ENCODE measurements at places on chromosomes 12 and 14.
A peak's percentile ranks its signal among the peaks of the same experiment; 100 is the strongest.

- no peak for DNase-seq
Observed at GRCh38 chr14:63918411-63918810, 65.6 kb downstream of the SYNE2 start.

- no peak for DNase-seq
Observed at GRCh38 chr14:34347683-34348082, 114.4 kb downstream of the SPTSSA start.

DNA sequence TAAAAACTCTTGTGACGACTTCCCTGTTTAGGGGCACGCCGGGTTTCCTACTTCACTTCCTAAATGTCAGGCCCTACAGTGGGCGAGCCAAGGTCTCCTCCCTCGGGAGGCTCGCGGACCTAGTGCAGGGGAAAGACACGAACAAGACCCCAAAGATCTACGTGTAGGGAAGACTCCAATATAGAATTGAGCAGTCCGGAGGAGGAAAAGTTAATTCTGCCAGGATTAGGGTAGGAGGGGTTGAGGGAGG lies 564 bp downstream of the ATXN3 start:
- DNase-seq = no peak

- DNase-seq = no peak
Observed at GRCh38 chr14:69580009-69580577, 5.4 kb upstream of the CCDC177 start.

GRCh38 chr12:90826036-90826435 lies 128.9 kb downstream of the CCER1 start:
- no peak for DNase-seq

- no peak for DNase-seq
Observed at GRCh38 chr14:22852940-22853767, 16.8 kb downstream of the MMP14 start.

DNA sequence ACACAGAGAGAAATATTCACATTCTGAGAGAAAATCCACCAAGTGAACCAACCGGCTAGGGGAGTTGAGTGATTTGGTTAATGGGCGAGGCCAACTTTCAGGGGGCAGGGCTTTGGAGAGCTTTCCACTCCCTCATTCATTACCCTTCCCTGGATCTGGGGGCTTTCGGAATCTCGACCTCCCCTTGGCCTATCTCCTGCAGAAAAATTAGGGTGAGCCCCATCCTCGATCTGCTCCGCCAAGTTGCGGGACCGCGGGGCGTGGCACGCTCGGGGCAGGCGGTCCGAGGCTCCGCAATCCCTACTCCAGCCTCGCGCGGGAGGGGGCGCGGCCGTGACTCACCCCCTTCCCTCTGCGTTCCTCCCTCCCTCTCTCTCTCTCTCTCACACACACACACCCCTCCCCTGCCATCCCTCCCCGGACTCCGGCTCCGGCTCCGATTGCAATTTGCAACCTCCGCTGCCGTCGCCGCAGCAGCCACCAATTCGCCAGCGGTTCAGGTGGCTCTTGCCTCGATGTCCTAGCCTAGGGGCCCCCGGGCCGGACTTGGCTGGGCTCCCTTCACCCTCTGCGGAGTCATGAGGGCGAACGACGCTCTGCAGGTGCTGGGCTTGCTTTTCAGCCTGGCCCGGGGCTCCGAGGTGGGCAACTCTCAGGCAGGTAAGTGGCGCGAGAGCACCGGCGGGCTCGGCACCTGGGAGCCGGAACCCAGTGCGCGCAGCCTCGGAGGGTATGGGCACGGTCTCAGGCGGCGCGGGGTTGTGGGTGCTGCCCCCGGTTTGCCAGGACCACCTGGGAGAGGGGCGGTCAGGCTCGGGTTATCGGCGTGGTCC lies at the start of gene ERBB3:
Gene ERBB3, plus strand, starts transcription at position 443 of the 833 bp plus-strand sequence. Its CDS starts 136 bp downstream, at position 579.
- peak; percentile 48 for DNase-seq

DNA sequence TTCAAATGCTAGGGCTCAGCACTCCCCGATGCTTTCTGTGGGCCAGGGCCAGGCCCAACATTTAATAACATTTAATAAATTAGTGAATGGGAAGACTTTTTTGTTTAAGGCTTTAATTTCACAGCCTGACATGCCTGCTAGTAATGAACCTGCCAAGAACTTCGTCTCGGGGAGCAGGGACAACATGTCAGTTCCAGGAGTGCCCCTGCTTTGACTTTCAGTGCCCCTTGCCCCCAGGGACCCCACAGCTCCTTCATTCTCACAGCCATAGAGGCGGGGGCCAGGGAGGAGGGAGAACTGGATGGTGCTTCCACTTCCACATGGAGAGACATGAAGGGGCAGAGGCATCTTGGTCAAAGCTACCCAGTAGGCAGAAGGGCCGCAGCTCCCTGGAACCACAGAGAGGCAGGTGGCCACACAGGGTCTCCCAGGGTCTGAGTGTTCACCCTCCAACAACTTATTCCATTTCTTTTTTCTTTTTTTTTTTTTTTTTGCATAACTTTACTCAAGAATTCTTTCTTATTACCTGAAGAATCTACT lies 66.0 kb upstream of the DDX11 start:
- no peak for DNase-seq

GRCh38 chr14:65318636-65319506 lies 93.7 kb upstream of the FUT8 start:
- no peak for DNase-seq

GRCh38 chr12:60421741-60422140 lies 825.9 kb downstream of the SLC16A7 start:
- DNase-seq = no peak
